ENCODE measurements at places on chromosomes 16 and 17.

DNA sequence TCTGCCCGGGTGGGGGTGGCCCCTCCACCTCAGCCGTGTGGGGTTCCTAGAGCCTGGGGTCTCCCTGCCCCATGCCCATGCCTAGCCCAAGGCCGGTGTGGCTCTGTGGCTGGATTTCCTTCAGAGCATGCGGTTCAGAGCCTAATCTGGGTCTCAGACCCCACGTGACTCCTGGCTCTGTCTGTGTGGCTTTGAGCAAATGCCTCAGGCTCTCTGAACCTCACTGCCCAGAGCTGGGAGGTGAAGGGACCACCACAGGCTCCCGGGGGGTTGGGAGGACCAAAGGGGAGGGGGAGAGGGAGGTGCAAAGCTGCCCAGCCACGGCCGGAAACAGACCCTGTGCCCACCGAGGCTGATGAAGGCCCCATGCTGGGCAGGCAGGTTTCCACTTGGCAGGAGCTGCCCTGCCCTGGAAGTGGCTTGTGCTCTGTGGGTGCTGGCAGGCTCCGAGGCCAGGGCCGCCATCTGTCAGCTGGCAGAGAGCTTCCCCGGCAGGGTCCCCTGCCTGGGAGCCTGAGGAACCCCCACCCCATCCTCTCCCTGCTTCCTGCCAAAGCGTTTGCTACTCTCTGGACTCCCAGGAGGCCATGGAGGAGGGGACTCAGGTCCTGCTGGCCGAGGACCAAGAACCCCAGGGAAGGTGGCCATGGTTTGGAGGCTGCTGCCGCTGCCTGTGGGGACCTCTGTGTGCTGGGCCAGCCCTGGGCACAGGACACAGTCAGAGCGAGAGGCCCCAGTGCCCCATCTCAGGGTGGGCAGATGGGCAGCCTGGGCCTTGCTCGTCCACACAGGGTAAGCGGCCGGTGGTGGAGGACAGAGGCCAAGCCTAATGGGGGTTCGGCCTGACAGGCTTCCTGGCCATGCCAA, 4.0 kb downstream of the CDH15 start:
- no peak for DNase-seq

GRCh38 chr17:38602453-38602852, 3.3 kb downstream of the SRCIN1 start:
- no peak for DNase-seq

DNA sequence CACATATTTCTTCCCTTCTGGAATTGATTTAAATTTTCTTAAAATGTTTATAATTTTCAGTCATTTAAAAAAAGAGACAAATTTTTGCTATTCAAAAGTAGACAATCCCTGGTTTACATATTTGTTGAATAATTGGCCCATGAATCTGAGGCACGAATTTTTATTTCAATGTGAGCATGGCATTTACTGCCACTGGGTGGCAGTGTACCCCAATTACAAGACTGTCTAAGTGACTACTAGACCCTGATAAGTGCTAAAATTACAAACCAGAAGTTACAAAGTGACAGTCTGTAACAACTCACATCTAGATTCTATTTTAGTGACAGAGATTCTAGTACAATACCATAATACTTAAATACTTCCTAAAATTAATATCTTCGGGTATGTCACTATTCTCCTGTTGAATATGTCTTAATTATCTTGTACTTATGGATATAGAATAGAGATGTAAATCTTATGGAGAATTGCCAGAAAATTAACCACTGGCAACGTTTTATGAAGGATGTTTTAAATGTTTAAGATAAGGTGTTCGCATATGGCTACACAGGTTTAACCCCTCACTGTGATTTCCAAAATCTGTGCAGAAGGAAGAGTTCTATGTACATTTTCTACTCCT, 235.8 kb downstream of the MAP2K4 start:
- peak; percentile 8 for DNase-seq

GRCh38 chr17:58291246-58291645, 10.5 kb upstream of the MPO start:
- no peak for DNase-seq

GRCh38 chr16:1167276-1168107, 14.6 kb downstream of the CACNA1H start:
- no peak for DNase-seq

- DNase-seq = peak; percentile 64
These were observed 10.6 kb upstream of the CETP start for GRCh38 chr16:56950881-56951771.

GRCh38 chr16:89621136-89621697, 7.8 kb downstream of the DPEP1 start:
- no peak for DNase-seq

- DNase-seq = no peak
These were observed 19.7 kb upstream of the RCVRN start for GRCh38 chr17:9924735-9925191.

- DNase-seq = no peak
These were observed 9.8 kb upstream of the KIF19 start for GRCh38 chr17:74316220-74316619.

DNA sequence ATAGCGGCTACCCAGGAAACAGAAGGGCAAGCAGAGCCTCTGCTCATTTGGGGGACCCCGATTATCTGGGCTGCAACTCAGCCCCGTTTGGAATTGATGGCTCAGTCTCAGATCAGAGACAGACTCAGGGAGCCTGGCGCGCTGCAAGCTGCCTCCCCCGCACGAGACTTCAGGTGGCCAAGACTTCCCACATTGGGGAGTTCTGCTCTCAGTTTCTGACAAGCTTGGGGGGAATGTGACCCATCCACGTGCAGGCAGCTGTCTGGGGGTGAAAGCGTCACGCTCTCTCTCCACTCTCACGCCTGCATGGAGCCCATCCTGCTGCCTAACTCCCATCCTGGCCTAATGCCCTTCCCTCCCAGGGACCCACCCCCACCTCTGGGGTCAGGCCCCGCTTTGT, 157.6 kb upstream of the GSE1 start:
- DNase-seq = no peak

GRCh38 chr16:49936791-49937190, 80.9 kb upstream of the ZNF423 start:
- DNase-seq = no peak

DNA sequence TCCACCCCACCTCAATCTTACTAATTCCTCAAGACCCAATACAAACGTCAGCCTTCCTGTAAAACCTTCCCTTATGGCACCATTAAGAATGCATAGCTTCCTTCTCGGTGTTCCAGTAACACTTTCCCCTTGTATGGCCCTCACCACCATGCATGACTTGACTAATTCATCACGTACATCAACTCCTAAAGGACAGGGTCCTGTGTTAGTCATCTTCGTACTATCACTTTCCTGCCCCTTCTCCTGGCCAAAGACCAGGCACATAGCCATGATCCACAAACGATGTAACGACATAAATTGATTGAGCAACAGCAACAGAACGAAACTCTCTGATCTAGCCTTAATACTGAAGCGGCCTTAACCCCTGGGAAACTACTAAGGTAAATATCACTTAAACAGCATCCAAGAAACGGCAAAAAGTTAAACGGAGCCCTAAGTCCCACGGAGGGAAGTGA, 612 bp downstream of the PSMD12 start:
- DNase-seq = no peak

- no peak for DNase-seq
These were observed 366.5 kb upstream of the C16orf82 start for GRCh38 chr16:26700250-26700649.

GRCh38 chr16:49531931-49532840, 158.6 kb downstream of the C16orf78 start:
- DNase-seq = no peak

DNA sequence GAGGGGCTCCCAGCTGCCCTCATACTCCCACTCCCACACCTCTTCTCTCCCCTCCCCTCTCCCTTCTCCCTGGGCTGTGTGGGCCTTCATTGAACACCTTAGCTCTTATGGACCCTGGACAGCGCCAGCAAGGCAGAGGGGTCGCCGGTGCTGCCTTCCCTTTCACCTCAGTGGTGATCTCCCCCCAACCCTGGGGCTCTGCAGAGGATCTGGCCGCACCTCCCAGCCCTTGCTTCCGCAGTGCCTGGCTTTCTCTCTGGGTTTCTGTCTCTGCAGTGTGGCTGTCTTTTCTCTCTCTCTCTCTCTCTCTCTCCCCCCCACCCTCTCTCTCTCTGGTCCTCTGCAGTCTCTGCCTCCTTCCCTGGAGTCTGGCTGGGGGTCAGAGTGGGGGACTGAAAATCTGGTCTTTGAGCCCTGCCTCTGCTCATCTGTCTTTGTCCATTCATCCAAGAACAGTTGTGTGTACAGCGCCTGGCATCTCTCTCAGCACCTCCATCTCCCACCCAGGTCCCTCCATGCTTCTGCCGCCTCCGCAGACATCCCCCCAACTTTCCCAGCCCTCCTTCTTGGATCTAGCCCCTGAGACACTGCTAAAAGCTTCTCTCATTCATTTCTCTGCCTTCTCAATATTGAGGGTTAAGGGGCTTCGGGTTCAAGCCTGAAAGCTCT, 1.1 kb downstream of the SEZ6L2 start:
- no peak for DNase-seq

DNA sequence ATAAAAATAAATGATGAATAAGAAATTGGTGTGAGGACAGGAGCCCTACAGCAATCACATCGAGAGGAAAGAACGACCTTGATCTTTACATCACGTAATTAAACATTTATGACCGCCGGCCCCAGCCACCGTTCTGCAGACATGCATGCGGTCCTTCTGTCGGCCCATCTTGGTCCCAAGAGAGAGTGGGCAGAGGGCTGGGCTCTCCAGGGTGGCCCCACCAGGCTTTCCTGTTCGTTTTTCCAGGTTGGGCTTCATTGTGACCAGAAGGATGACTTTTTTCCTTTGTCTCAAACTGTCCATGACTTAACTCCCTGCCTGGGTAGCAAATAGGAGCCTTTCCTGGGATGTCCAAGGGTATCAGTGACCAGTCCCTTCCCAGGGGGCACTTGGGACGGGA, 3.3 kb upstream of the CRISPLD2 start:
- DNase-seq = no peak

- no peak for DNase-seq
These were observed 30.7 kb upstream of the ARHGAP17 start for GRCh38 chr16:25045696-25046381.

DNA sequence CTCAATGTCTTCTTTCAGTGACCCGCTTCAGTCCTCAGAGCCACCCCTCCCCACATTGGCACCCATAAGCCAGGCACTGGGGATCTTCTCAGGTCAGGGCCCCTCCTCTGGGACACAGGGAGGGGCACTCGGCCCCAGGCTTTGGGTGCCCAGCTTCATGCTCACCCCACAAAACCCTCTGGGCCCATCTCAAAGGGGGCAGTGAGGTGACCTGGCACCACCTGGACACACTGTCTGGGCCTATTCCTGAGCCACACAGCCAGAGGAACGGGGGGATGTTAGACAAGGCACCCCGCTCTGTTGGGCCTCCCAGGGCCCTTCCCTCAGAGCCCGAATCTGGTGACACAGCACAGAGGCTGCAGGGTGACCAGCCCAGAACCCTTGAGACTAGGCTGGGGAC, 36.1 kb downstream of the TNFRSF13B start:
- DNase-seq = no peak

DNA sequence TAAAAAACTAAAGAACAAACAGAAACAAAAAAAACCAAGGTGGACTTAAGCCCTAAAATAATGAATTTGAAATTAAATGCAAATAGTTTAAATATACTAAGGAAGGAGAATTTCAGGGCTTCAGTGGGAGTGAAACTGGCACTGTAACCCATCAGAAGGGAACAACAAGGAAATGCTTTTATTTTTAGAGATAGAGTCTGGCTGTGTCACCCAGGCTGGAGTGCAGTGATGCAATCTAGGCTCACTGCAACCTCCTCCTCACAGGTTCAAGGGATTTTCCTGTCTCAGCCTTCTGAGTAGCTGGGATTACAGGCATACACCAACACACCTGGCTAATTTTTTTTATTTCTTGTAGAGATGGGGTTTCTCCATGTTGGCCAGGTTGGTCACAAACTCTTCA, 625.2 kb upstream of the CDH8 start:
- DNase-seq = no peak

DNA sequence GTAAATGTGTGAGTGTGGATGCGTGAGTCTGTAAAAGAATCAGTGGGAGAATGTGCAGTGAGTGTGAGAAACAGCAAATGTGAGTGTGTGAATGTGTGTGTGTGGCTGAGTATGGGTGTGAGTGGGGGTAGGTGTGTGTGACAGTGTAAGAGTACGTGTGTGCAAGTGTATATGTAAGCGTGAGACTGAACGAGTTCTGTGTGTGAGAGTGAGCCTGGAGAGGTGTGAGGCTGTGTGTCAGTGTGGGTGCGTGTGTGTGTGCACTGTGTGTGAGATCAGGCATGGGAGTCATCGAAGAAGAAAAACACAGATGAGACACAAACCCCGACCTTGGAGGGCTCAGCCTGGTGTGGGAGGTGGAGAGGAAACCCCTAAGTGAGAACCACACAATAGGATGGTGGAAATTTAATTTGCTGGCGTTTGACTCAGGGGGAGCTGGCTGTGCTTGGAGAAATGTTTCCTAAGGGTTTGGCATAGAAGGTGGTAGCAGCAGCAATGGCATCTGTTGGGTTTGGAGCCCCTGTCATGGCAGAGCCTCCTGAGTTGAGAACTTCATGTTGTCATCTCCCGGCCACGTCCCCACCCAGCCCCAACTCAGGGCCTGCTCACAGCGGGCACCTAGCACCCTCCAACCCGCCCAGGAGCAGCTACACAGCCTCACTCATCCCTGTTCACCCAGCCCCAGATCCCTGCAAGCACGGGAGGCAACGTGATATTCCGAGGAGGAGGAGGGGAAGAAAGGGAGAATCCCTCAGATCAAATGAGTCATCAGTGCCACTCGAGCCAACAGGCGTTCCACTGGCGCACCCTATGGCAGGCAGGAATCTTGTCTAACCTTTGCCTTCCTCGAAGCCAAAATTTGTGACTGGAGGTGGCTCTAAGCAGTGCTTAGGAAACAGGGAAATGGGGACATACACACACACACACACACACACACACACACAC, 14.3 kb upstream of the NUBP1 start:
- DNase-seq = no peak

- DNase-seq = no peak
These were observed 56.8 kb downstream of the NQO1 start for GRCh38 chr16:69669577-69669976.

DNA sequence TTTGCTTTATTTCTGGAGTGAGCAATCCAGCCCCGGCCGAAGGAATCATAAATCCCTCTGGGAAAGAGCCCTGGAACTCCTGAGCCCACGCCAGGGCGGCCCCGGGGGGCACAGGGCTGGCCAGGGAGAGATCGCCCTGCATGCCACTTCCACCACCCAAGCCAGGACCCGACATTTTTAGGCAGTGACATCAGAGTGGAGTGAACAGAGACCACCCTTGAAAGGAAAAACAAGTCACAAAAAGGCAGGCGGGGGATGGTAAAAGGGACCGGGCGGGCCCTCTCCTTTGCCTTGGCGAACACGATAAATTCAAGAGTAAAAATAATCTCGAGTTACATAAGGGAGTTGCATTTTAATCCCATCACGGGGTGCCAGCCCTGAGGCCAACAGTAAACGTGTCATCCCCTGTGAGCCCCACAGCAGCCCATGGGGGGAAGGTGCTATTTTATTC, 284.1 kb downstream of the C16orf95 start:
- no peak for DNase-seq

All from activated CD4-positive, alpha-beta T cell treated with anti-CD3 and anti-CD28 coated beads, Interleukin-2, amount 10 ng/mL, durations not matched to agents 7 days and 5 days (primary cell).